ENCODE measurements at places on chromosomes 6 and 20.

DNA sequence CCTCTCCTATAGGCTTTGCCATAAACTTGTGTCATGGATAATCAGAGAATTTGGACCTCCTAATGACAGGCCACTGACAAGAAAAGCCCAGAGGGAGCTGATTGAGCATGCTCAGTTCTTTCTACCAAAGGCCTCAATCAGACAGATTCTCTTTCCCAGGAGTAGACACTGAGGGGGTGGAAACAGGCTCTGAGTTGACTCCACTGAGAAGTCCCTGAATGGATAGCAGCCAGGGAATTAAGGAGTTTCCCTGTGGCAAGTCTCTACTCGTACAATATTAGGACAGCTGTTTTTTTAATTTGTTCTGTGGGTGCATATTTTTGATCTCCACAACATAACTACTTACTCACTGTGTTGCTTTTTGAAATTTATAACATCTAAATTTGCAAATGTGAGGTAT is 63.3 kb downstream of the SLC16A10 start:
- DNase-seq = no peak

DNA sequence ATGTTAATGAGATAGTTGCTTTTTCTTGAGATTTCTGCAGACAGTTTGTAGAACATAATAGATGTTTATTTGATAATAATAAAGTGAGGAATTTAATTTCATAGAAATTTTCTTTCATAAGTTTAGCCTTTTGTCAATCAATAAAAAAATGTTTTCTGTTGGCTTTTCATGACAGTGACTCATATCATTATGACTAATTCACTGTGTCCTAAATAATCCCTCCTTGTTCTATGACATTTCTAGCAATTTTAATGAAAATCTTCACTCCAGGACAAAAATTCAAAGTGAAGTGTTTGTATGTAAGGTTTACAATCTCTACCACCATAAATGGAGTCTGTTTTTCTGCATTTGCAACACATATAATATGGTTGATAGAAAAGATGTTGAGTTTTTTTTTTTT is 109.9 kb downstream of the UTRN start:
- no peak for DNase-seq

DNA sequence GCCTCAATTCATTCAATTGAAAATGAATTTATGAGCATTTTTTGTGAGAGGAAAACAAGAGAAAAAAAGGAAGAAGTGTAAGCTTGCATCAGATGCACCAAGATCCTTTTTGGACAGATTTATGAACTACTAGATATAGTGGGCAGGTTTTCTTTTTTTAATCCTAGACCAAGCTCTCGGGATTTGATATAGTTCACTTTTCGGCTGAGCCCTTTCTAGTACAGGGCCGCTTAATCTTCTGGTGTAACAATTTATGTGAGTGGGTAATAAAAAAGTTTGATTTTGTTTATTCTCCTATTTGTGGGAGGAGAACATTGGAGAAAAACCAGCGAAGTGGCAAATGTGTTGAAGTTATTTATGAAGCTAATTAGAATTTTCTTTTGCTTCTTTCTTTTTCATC is 538.0 kb downstream of the UTRN start:
- no peak for DNase-seq

- no peak for DNase-seq
These were observed 24.2 kb upstream of the ZNF318 start for GRCh38 chr6:43393602-43394001.

- no peak for DNase-seq
These were observed 24.4 kb upstream of the ADTRP start for GRCh38 chr6:11802886-11803590.

- no peak for DNase-seq
These were observed 320 bp downstream of the GSTA4 start for GRCh38 chr6:52994839-52995088.
